Breast epithelium (tissue), 4 donors: ENCODE measurements at places on chromosomes 6 and 20.

- H3K27ac ChIP-seq = no peak overlapping the region
- no peak overlapping the region for H3K4me3 ChIP-seq
- peak; percentile 57 for DNase-seq
- peaks cover 12% of the 10 kb centered on the region for H3K27me3 ChIP-seq
- H3K4me1 ChIP-seq = no peaks in the 10 kb centered on the region
- H3K36me3 ChIP-seq = no peaks in the 10 kb centered on the region
These were observed 176.7 kb downstream of the BMP7 start for GRCh38 chr20:57089699-57090144.

GRCh38 chr20:23602241-23602640, 3.5 kb downstream of the CST9 start:
- no peak overlapping the region for H3K4me3 ChIP-seq
- H3K36me3 ChIP-seq = no peaks in the 10 kb centered on the region
- DNase-seq = no peak
- H3K27ac ChIP-seq = no peak overlapping the region
- H3K4me1 ChIP-seq = no peaks in the 10 kb centered on the region
- H3K27me3 ChIP-seq = no peaks in the 10 kb centered on the region

DNA sequence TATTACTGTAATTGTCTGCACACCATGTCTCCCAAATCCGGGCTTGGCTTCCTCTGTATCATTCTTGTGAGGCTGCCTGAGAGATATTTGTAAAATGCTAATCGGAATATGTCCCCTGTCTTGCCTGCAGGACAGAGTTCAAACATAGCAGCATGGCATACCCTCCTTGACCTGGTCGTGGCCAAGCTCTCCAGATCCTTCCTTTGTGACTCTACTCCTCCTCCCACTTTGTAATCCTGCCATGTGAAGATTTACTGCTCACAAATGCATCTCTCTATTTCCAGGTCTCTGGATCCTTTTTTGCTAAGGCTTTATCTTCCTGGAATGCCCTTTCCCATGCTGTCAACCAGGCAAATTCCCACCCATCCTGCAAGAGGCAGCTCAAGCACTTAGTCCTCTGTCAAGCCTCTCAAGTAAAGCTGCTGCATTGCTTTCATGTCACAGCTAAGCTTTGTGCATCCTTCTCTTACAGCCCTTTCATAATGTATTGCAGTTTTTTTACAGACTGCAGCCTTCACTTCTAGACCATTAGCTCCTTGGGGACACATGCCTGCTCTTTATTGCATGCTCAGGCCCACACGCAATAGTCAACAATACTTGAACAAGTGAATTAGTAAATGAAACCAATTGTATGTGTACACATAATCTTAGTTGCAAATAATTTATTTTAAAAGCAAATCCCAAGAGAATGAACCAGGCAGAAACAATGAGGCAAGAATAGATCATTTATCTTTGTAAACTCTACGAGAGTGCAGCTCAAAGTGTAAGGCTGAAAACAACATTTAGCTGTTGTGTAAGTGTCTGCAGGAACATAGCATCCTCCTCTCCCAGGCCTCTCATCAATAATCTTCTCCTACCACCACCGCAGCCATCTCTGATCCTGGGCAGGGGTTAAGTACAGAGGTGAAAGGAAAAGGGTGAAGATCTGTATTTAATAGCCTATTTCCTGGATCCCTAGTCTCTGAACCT, 45.8 kb downstream of the HIVEP2 start:
- no peaks in the 10 kb centered on the region for H3K4me1 ChIP-seq
- H3K27me3 ChIP-seq = no peaks in the 10 kb centered on the region
- H3K4me3 ChIP-seq = no peak overlapping the region

- H3K4me3 ChIP-seq = no peak overlapping the region
- H3K36me3 ChIP-seq = no peaks in the 10 kb centered on the region
These were observed 439.2 kb downstream of the C6orf118 start for GRCh38 chr6:164870164-164870563.

DNA sequence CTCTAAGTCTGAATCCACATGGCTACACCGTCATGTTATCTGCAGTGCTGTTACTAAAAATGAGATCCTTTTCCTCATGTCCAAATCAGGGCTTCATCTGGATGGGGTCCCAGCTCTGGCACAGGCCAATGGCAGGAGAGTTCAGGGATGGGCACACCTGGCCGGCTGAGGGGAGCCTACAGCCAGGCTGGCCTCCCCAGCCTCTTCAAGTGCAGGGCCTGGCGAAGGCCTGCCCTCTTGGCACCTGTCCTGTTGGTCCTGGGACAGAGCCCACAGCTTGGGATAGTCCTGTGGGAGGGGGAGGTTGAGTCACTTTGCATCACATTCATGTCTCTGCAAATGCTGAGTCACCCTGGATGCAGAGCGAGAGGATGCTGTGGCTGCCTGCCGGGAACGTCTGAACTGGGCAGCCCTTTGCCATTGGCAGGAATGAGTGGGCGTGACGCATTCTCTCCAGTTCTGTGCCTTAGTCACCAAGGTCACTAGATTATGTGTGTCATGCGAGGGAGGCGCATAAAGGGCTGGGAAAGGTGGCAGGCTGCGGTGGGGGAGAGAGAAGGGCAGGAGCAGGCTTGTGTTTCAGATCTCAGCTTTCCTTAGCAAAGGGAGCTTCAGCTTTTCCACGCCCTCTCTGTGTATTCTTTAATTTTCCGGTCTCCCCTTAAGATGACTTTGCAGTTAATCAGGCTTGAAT, 223.2 kb upstream of the ECI2 start:
- H3K4me1 ChIP-seq = peaks cover 3% of the 10 kb centered on the region
- DNase-seq = peak; percentile 85

DNA sequence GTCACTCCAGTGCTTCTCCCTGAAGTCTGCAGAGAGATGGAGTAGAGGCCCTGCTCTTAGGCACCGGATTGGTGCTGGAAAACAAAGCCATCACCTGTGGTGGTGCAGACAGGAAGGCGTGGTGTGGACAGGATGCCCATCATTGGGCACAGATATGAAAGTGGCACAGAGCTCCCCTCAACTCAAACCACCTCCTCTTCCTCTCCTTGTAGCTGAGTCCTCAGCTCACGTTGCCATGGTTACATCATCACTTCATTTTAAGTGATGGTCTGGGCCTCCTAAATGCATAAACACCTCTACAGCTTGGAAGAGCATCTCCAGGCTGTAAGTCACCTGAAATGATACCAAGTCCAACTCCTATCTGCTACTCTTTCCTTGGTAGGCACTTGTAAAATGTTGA, 8.0 kb upstream of the RTF2 start:
- H3K4me1 ChIP-seq = no peaks in the 10 kb centered on the region
- no peaks in the 10 kb centered on the region for H3K36me3 ChIP-seq
- no peak overlapping the region for H3K27ac ChIP-seq
- no peak overlapping the region for H3K4me3 ChIP-seq
- no peaks in the 10 kb centered on the region for H3K27me3 ChIP-seq

DNA sequence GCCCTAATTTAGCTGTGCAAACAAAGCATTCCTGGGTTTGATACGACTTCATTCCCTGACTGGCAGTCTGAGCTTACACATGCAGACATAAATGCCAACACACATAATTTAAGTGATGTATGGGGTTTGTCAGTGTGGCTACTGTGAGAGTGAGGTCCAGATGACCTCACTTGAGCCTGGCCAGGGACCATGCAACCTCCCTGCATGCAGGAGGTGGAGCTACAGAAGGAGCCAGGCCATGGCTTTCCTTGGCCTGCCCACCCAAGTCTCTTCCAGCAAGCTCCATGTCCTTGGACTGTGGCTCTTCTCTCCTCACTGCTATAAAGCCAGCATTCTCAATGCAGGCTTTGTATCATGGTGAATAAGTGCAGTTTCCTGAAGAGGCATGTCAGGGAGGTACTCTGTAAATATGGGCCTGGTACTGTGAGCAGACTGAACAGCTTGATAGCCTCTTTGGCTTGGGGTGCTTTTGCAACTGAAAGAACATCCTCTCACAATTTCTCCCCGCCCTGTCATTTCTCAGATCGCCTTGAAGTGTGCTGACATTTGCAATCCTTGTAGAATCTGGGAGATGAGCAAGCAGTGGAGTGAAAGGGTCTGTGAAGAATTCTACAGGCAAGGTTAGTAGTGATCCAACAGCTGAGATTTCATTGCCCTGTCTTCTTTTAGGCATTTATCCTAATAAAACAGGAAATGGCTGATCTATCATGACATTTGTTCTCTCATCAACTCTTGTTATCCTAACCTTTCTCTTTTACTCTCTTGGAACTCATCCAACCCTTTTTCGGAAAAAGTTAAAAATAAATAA, 69.2 kb downstream of the MTFR2 start:
- no peak overlapping the region for H3K4me3 ChIP-seq
- no peak for DNase-seq
- no peaks in the 10 kb centered on the region for H3K36me3 ChIP-seq
- H3K4me1 ChIP-seq = no peaks in the 10 kb centered on the region
- H3K27ac ChIP-seq = no peak overlapping the region

GRCh38 chr6:41531591-41532582, 14.3 kb upstream of the FOXP4 start:
- peak overlapping the region; percentile 40 for H3K4me3 ChIP-seq
- H3K36me3 ChIP-seq = no peaks in the 10 kb centered on the region
- H3K27ac ChIP-seq = no peak overlapping the region
- DNase-seq = no peak

- no peaks in the 10 kb centered on the region for H3K27me3 ChIP-seq
- no peak for DNase-seq
- no peak overlapping the region for H3K4me3 ChIP-seq
These were observed 116.9 kb downstream of the RWDD2A start for GRCh38 chr6:83310046-83310445.

DNA sequence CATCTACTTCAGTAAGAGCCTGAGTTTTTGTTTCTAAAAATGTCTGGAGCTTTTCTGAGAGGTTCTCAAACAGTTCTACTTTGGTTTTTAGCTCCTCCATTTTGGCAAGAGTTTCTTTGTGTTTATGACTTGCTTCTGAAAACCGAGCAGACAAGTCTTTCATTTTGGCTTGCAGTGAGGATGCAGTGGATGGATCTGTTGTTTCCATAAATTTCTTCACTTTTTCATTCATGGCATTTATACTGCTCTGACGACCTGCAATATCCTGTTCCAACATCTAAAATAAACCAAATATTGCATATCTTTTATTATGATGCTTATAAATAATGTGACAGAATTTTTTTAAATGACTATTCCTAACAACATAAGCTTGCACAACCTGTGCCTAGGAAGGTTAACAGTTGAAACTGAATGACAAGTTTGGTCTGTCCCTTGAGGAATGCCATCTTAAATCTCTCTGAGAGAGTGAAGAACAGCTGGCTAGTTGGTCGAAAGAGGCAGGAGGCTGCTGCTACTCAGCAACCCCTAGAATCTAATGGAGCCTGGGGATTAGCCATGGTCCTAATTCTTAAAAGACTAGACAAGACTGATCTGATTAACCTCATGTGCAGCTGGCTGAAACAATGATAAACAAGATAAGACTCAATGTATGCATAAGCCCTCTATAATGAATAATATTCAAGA, 69.8 kb downstream of the DST start:
- H3K36me3 ChIP-seq = no peaks in the 10 kb centered on the region
- no peak overlapping the region for H3K27ac ChIP-seq
- no peaks in the 10 kb centered on the region for H3K27me3 ChIP-seq
- DNase-seq = no peak

- no peak for DNase-seq
- H3K4me1 ChIP-seq = no peaks in the 10 kb centered on the region
- H3K36me3 ChIP-seq = no peaks in the 10 kb centered on the region
- H3K4me3 ChIP-seq = no peak overlapping the region
These were observed 514.7 kb upstream of the AGPAT4 start for GRCh38 chr6:161788531-161788930.

GRCh38 chr20:21607971-21608725, 94.3 kb upstream of the NKX2-2 start:
- peak overlapping the region; percentile 58 for H3K4me3 ChIP-seq
- no peaks in the 10 kb centered on the region for H3K4me1 ChIP-seq
- no peaks in the 10 kb centered on the region for H3K27me3 ChIP-seq
- peak overlapping the region; percentile 65 for H3K27ac ChIP-seq
- H3K36me3 ChIP-seq = no peaks in the 10 kb centered on the region

DNA sequence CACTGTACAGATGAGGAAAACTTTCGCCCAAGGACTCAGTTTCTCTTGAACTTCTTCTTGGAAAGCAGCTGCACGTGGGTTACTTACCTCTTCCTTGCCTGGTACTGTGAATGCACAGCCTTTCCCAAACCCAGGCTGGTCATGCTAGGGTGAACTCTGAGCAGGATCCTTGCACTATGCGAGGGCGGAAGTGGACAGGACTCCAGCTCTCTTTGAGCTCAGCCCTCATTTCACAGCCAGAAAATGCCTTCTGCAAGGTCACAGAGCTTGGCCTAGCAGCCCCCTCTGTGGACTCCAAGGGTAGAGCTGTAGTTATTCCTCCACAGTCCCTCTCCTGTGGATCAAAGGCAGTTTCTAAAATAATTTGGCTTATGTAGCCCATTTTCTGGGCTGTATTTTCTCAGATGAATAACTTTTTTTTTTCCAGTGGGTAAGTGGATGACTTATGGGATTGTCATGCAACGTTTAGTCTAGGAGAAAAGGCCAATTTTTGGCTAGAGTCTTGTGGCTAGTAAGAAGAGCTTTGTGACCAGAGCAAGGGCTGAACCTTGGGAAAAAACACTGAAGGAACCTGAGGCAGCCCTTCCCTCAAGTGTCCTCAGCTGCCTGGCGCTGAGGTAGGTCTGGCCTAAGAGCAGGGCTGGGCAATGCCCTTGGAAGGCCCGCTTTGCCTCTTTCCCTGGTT, 172.7 kb downstream of the SCP2D1 start:
- DNase-seq = no peak
- no peak overlapping the region for H3K4me3 ChIP-seq
- H3K36me3 ChIP-seq = no peaks in the 10 kb centered on the region

DNA sequence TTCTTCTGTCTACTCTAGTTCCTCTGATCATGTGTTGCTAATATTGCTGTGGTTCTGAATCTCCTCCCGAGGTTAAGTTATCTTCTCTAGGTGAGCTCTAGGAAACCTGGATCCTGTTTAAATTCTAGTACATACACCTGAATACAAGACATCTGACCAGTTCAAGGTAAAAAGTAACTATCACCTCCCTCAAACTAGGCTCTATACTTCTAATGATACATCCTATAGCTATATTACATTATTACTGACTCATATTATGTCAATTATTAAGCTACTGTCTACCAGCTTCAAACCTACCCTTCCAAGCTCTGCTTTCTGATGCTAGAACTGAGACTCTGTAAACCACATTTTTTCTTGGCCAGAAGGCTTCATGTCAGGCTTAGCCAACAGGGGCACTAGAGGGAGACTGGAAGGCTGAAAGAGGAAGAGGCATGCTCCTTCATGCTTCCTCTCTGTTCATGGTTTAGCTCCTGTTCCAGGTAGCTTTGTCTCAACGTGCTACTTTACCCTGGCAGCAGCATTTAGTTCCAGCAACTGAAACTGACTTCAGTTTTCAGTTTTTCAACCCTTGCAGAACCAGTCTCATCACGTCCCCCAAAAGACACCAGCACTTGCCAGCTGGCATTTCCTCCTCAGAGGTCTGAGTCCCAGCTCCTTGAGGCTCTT, 148.4 kb upstream of the TOP1 start:
- peak overlapping the region; percentile 26 for H3K27ac ChIP-seq
- no peaks in the 10 kb centered on the region for H3K27me3 ChIP-seq
- H3K4me3 ChIP-seq = no peak overlapping the region
- H3K36me3 ChIP-seq = no peaks in the 10 kb centered on the region

GRCh38 chr6:61688165-61688564, 597.9 kb downstream of the KHDRBS2 start:
- no peak for DNase-seq
- no peak overlapping the region for H3K27ac ChIP-seq
- no peaks in the 10 kb centered on the region for H3K4me1 ChIP-seq
- no peak overlapping the region for H3K4me3 ChIP-seq
- no peaks in the 10 kb centered on the region for H3K27me3 ChIP-seq
